ENCODE measurements at places on chromosomes 3 and 15.

- DNase-seq: no peak
Observed at GRCh38 chr15:83873966-83874365, 220.0 kb downstream of the ADAMTSL3 start.

- DNase-seq: no peak
Observed at GRCh38 chr3:14186854-14187458, 8.3 kb downstream of the LSM3 start.

GRCh38 chr3:187811585-187812250 lies 66.5 kb upstream of the BCL6 start:
- no peak for DNase-seq

GRCh38 chr3:166388321-166388720 lies 551.1 kb upstream of the BCHE start:
- no peak for DNase-seq

- no peak for DNase-seq
Observed at GRCh38 chr3:114310695-114311094, 16.9 kb downstream of the TIGIT start.

DNA sequence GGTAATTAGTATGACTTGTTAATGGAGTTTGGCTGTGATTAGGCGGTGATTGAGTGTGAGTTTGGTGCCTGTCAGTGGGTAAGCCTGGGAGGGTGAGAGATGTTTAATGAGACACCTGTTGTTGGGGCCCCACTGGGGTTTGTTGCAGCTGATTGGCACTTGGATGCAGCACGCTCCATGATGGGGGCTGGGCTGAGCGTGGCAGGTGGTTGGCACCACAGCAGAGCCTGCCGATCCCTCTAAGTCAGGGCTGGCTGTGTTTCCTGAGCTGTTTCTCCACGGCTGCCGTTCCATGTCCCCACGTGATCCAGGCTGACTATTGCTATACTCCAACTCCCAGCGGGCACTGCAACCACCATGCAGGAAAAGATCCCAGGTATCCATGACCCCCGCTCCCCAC lies 93.5 kb upstream of the ARRDC4 start:
- DNase-seq: no peak

- no peak for DNase-seq
Observed at GRCh38 chr15:63971904-63972303, 74.4 kb downstream of the DAPK2 start.

DNA sequence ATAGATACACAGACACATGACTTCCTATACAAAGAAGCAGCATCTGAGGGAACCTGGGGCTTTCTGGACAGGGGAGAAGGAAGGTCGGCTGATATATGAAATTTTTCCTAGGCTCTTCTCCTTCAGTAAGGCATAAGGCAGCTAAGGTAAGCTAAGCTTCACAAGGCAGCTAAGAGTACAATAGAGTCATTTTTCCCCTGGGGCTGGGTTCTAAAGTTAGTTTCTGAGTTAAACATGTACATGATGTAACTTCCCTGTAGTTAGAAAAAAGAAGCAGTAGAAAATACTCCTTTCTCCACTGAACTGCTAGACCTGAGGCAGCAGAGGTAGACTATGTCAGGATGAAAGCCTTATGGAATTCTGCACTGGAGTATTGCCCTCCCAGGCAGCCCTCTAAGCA lies 109.6 kb downstream of the PLD1 start:
- no peak for DNase-seq

- no peak for DNase-seq
Observed at GRCh38 chr15:101050623-101051290, 131.6 kb downstream of the LRRK1 start.

DNA sequence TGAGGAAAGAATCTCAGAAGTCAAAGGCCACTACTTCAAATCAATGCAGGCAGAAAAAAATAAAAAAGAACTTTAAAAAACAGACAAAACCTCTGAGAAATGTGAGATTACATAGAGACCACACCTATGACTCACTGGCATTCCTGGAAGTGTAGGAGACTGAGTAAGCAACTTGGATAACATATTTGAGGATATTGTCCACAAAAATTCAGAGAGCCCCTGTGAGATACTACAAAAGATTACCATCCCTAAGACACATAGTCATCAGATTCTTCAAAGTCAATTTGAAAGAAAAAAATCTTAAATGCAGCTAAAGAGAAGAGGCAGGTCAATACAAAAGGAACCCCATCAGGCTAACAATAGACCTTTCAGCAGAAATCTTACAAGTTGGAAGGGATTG lies 887.3 kb downstream of the NTRK3 start:
- DNase-seq: no peak

- DNase-seq: no peak
Observed at GRCh38 chr3:32127219-32127826, 20.9 kb downstream of the GPD1L start.

DNA sequence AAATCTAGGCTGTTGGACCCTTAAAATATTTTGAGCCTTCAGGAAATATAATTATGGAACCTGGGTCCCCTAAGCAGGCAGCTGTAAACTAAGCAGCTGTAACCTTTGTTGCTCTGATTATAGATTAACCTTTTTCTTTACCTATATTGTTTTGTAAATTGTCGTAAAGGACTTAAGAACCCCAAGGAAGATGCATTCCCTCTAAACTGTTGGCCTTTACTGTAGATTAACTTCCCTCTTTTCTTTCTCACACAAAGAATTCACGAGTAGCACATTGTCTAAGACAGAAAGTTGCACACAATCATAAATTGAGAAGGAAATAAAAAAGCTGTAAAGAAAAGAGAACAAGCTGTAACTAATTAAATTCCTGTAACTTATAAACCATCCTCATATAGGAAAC lies 877.3 kb downstream of the ROBO2 start:
- no peak for DNase-seq

DNA sequence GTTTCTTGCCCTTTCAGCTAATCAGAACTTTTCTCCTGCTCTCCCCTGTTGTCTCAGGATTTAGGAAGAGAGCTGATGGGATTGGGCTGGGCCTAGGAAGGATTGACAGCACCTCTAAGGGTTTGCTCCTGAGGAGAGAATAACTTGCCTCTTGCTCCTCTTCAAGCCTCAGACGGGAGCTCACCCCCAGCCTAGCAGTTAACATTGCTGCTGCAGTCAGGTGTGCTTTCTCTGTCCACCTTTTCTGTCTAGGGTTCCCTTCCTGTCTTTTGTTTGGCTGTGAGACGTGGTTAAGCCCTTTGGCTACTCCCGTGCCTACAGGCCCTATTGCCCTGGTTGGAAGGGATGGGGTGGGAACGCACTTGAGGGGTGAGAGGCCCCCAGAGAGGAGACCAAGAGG lies 20.1 kb downstream of the TMEM108 start:
- no peak for DNase-seq

GRCh38 chr3:134643150-134643675 lies 7.6 kb downstream of the KY start:
- no peak for DNase-seq

DNA sequence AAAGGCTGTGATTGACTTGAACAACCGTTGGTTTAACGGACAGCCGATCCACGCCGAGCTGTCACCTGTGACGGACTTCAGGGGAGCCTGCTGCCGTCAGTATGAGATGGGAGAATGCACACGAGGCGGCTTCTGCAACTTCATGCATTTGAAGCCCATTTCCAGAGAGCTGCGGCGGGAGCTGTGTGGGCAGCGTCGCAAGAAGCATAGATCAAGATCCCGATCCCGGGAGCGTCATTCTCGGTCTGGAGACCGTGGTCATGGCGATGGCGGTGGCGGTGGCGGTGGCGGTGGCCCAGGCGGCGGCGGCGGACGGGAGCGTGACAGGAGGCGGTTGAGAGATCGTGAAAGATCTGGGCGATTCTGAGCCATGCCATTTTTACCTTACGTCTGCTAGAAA lies 7.8 kb upstream of the NANOGP8 start:
- no peak for DNase-seq

- no peak for DNase-seq
Observed at GRCh38 chr3:125017406-125017805, 38.4 kb downstream of the HEG1 start.

DNA sequence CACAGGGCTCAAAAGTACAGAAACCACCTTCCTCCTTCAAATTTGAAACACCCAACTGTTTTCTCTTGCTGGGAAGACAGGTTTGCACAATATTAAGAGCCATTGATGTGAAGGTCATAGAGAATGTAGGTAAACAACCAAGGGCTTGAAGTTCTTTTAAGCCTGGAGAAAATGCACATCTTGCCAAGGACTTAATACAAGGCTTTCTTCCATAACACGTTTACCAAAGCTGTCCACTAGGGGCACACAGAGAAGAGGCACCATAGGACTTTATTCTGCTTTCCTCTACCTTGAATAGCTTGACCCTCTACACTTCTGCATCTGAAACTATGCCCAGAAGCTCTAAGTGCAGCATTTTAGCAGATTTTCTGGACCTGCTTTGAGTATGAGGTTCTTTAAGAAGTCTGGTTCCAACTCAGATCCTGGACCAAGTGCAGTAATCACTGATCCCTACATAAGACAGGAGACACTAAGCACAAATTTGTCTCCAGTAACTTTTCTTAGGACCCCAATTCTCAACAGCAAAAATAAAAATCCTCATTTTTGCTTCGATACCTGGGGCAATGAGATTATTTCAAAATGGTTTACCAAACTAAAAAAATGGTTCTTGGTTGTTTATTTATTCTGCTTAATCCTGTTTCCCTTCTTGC lies 138.0 kb downstream of the FBN1 start:
- DNase-seq: no peak

DNA sequence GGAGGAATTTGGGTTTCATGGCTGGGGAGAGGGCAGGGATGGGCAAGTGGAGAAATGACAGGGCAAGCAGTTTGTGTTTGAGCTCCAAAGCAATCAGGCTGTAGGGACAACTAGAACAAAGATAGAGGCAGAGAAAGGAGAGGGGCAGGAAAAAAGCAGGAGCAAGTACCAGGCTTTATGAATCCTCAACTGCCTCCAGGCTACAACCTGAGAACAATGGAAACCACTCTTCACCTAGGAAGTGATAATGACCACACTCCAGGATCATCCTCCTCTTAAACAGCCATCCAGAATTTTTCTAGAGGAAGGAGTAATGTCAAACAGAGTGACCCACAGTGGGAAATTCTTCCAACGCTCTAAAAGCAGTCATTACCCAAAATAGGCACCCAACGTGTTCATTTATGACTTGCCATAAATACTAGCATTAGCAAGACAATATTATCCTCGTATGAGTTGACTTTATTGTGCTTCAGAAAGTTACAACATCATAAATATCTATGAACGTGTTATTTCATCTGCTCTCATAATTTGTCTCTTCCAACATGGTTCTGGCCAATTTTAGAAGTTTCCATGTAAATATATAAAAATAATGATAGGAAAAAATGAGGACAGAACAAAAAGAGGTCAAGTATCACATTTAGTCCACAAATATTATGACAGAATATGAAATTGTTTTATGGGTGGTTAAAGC lies 50.5 kb downstream of the TNFAIP8L3 start:
- DNase-seq: no peak

DNA sequence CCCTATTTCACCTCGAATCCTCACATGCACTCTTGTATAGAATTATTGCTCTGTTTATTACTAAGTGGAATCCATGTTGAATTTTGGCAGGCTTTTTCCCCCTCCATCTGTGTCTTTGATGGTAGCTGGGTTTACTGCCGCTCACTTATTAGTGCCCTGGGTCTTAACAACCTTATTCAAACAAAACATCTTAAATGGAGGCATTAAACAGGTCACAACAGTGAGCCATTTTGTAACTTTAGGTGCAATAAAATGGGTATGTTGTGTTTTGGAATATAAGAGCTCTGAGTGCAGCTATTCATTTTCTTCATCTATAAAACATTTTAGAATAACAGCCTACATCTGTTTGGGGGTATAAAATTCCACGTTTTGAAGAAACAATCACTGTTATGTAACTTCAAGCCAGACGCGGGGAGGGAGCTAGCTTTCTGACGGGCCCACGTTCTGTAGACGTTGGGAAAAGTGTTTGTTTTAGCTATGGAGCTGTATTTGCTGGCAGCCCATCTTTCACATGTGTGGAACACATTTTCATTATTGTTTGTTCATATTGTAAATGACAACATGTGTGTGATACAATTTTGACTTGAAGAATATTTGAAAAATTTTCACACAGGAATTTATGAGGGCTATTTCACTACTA lies 122.0 kb downstream of the SLC25A26 start:
- no peak for DNase-seq

DNA sequence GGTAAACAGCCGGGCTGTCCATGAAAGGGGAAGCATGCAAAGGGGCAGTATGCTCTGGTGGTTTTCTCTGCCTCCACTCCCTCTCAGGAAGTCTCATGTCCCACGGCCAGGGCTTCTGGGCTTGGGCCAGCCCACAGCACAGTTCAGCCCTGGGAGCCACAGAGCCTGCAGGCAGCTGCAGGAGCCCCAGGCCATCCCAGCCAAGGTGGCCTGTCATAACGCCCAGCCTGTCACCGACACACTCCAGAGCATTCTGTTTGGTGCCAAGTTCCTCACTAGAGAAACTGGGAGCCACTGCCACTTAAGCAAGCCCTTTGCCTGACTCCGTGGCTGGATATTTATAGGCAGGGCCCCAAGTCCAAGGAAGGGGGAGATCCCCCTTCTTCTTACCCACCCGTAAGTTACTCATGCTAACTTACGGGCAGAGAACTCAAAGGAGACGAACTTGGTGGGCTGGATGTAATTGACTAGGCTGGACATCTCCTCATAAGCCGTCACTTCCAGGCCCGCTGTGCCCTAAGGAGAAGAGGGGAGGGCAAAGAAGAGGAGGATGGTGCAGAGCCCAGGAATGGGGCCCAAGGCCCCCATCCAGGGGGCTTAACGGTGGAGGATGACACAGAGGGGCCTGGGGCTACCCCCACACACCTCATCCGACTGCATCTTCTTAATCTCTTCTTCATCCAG lies 11.7 kb downstream of the PLCB2 start:
- DNase-seq: no peak

DNA sequence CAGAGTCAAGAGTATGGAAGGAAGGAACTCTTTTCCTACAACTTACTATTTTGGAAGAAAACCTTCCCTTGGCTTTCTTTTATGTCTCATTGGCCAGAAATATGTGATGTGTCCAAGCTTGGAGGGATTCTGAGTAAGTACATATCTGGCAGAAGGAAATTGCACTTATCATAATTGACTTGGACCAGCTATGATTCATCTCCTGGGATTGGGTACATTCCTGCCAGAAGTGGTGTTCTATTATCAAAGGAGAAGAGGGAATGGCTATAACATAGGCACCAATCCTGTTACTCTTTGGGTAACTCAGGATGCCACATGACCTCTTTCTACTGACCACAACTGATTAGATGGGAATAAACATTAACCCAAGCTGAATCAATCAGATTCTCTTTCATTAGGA lies 13.5 kb upstream of the DAZL start:
- DNase-seq: no peak

Measured in right lobe of liver (tissue), 6 donors.